ENCODE measurements at places on chromosomes 4 and X.
A peak's percentile ranks its signal among the peaks of the same experiment; 100 is the strongest.

DNA sequence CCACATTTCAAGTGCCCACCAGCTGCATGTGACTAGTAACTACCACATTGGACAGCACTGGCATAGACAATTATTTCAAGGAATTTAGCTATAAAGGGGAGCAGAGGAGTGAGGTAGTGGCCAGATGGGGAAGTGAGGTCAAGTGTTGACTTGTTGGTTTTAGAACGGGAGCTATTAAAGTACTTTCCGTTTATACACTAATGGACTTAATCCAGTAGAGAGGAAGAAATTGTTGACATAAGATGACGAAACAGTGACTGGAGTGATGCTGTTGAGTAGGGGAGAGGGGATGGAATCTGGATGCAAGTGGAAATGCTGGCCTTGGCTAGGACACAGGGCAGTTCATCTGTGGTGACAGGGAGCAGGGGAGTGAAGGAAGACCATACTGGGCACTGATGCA is 154.4 kb downstream of the AMMECR1 start:
- no peak for DNase-seq

GRCh38 chr4:114021451-114021850 is 42.0 kb upstream of the ARSJ start:
- no peak for DNase-seq

DNA sequence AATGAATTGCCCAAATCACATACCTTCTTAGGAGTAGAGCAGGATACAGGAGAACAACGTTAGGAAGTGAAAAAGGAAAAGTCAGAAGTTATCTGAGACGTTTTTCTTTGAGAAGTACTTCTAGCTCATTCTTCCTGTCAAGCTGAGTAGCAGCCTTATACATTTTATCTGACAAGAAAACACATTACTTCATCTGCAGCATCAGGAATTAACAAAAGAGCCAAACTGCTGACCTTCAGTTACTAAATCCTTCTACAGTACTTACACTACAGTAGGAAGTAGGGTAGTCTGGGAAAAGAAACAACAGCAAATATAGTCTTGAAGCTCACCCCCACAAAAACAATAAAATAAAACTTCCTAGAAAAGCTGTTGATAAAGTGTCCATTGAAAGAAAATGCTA is 57.0 kb downstream of the ATP11C start:
- no peak for DNase-seq

GRCh38 chr4:152640058-152640921 is 39.5 kb downstream of the TMEM154 start:
- DNase-seq: peak; percentile 38

DNA sequence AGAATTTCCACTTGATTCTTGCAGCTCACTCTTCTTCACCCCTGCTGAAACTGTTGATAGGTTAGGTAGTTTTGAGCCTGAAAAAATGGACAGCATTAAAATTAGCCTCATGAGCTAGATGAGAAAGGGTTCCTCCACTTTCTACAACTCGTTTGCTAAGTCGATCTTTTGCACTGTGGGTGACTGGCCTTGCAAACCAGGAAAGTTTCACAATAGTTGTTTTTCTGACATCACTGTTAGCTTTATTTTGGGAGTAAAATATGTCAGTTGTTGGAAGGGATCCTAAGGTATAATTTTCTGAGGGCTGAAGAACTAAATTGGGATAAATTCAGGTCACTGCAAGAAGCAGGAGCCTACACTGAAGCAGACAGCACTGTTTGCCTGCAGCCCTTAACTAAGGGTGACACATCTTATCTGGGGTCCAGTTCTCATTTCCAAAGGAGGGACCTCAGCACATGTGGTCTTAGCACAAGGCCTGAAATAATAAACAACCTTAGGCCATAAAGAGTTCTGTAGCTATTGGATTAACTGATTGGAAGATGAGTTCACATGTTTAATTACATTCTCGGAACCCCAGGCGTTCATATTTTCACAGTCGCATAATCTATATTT is 29.1 kb downstream of the ANAPC4 start:
- DNase-seq: no peak

GRCh38 chrX:56763556-56764152 is 34.6 kb downstream of the NBDY start:
- DNase-seq: no peak

DNA sequence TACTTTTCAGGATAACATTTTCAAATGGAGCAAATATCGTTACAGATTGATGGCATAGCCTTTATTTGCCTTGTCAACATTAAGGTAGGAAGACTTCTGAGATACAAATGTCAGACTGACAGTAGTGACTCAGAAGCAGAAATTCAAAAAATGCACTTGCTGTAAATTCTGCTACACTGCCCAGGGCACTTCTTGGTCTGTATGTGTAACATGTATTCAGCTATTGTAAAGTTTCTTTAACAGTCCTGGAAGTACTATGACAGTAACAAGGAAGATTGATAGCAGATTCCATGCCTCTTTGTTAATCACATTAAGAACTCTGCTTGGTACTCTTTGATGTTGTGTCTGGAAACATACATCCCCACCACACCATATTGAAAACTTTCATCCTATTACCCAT is 69.6 kb upstream of the PCDH18 start:
- no peak for DNase-seq

GRCh38 chr4:16627999-16628398 is 270.4 kb downstream of the LDB2 start:
- peak; percentile 78 for DNase-seq

- no peak for DNase-seq
Observed at GRCh38 chrX:42739741-42740140, 38.2 kb downstream of the PPP1R2C start.

DNA sequence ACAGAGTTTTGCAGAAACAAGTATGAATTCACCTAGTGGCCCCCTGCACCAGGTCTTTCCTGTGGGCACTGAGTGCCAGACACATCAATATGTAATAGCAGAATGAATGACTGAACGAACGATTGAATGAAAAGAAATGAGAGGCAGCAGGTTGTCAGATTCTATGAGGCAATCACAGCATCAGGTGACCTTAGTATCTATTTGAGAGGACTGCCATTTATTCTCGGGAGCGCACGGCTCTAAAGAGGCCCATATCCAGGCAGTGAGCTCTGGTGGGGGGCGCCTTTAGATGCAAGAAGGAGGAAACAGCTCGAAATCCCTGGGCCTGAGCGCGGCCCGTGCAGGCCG is 528 bp upstream of the SLC25A4 start:
- DNase-seq: no peak

DNA sequence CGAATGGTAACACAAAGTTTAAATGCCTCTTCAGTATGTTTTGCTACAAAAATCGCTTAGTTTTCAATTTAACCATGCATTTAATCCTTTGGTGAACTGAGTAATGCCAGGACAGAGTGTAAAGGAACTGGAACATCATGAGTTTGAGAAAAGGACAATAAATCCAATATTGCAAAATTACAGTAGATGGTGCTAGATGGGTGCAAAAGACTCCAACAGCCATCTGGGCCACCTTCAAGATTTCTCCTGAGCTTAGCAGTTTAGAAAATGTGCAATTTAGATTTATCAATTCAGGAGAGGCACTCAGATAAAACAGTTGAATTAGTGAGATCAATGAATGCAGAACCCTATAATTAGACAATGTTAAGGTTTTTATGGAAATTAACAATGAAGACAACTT is 33.2 kb upstream of the MID1IP1 start:
- DNase-seq: peak; percentile 2

Data from HT1080 (cell line).